ENCODE measurements at places on chromosomes 13 and 19.

DNA sequence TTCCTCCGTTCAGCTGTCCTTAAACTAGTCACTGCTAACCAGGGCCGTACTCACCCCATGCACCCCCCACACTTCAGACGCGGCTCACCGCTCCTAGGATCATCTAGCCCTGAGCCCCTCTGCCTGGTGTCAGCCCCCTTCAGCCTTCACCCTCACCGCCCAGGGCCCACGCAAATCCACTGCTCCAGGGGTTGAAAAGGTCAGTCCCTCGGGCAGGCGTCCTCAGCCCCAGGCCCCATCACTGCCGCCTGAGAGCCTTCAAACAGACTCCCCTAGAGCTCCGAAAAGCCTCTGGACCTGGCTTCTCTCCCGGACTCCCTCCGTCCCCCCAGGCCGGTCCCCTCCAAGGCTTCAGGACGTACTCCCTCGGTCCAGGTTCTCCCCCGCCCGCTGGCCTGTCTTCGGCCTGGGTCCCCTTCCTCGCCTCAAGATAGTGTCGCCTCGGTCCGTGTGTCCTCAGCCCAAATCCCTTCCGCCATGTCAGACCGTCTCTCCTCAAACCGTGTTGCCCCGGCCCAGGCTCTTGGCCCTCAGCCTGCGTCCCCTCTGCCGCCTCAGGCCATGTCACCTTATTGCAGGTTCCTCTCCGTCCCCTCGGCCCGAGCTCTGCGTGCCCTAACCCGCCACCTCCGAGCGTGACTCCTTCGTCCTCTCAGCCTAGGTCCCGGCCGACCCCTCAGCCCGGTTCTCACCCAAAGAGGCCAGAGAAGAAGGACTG is 553 bp downstream of the NAPA start:
- DNase-seq = no peak

DNA sequence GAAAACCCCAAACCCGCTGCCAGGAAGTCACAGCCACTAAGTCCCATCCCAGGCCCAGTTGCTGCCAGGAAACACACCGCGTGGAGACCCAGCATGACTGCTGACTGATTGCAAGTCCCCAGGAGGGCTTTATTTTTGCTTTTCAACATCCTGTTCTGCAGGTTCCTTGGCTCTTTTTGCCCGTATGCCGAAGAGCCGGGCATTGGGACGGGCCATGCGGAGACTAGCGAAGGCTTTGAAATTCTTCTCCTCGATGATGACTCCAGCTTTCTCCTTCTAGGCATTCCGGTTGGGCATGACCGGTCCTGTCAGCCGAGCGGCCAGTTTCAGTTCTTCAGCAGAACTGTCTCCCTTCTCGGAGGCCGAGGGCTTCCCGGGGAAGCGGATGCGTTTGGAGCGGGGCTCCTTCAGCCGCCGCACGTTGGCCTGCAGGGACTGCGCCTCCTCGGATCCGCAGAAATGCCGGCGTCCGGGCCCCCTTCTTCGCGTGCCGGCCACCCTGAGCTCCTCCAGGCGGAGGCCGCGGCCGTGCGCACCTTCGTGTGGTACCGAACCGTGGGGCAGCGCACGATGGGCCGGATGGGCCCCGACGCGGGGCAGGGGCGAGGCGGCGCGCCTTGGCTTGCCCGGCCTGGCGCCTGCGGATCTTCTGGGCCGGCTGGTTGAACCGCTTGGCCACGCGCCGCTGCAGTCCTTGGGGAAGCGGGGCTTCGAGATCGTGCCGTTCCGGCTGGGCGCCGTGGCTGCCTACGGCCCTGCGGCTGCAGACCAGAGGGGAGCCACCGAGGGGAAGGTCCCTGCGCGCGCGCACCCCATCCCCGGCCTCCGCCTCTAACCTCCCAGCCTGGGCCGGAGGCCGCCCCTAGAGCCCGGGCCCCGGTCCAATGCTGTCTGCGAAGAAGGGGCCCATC is 15.2 kb downstream of the ZSCAN5C start:
- peak; percentile 9 for DNase-seq

GRCh38 chr19:54343868-54344267 is 4.9 kb upstream of the LILRA4 start:
- no peak for DNase-seq

DNA sequence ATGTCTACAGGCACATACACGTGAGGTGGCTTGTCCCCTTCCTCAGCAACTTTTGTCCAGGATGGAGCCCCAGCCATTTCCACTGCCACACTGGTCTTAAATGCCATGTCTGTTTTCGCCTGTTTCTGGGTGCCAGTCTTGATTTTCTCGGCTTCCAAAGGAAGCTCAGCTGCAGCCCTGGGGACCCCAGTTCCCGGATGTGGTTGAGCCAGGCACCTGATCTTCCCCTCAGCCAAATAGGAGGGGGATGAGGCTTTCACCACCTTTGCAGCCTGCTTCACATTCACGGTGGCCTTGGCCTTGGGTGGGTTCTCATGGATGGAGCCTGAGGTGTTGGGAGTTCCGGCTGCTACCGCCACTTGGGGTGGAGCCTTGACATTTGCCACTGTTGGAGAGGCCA is 8.7 kb downstream of the IQCN start:
- DNase-seq = no peak

GRCh38 chr19:36524617-36525016 is 3.5 kb downstream of the ZNF260 start:
- no peak for DNase-seq

DNA sequence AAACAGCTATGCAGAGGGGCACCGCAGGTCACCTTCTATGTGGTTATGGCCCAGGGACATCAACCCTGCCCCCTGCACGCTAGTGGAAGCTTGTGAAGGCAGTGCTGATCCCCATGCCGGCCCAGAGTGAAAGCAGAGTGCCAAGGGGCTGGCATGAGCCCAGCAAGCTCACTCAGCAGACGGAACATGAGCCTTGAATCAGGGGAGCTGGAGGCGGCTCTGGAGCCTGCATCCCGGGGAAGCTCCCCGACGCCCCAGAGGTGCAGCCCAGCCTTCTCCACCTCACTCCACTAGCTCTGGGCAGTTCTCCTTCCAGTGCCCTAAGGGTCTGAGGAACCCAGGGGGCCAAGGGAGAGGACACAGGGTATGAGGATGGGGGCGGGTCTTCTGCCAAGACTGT is 19.0 kb upstream of the ISYNA1 start:
- no peak for DNase-seq

GRCh38 chr19:38395381-38396114 is 7.1 kb downstream of the SPRED3 start:
- peak; percentile 67 for DNase-seq
